ENCODE measurements at places on chromosomes 4 and X.

DNA sequence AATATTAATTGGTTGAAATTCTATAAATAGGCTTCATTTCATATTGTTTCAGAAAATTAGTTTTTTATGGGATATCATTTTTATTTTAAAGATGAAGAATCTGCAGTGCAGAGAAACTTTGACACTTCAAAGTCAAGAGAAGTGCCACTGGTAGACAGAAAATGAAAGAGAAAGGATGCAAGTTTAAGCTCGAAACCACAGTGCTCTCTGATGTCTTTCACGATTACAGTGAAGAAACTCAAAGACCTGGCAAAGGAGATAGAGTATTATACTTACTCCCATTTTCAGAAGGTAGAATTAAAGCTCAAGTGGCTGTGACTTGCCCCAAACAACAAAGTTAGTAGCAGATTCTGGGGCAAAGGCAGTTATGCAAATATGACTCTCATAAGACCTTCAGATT is 745.4 kb downstream of the TECRL start:
- no peak for DNase-seq

- peak; percentile 32 for DNase-seq
Observed at GRCh38 chr4:121736735-121737351, 28.1 kb downstream of the SMIM43 start.

- DNase-seq = peak; percentile 64
Observed at GRCh38 chr4:83639849-83640493, 104.1 kb downstream of the GPAT3 start.

- DNase-seq = no peak
Observed at GRCh38 chr4:98434816-98435215, 173.6 kb downstream of the RAP1GDS1 start.

GRCh38 chr4:73998040-73999011 is at the start of gene CXCL5:
CXCL5 (minus strand) TSS chr4:73998677; CDS start chr4:73998581, 96 bp downstream.
- no peak for DNase-seq
